Stimulated activated CD4-positive, alpha-beta T cell treated with anti-CD3 and anti-CD28 coated beads, Interleukin-4, amount 100 ng/mL, for 24 hours (primary cell): ENCODE measurements at places on chromosomes 13 and 19.

- peak; percentile 37 for DNase-seq
Measured at GRCh38 chr19:2477141-2477710, 1.3 kb downstream of the GADD45B start.

DNA sequence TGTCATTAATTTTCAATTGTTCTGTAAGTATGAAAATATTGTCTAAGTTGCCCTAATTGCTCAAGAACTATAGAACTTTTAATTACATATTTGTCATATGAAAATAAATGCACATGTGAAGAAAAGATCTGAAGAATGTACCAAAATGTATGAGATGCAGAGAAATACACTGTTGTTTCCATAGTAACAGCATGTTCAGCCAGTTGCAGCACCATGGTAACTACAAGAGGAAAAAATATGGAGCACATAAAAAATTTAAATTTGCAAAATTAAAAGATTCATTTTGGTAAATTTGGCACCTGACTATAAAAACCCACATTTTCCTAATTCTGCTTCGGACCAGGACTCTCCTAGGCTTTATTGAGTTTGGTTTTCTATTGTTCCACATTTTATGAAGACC lies 1170.0 kb upstream of the MIR17HG start:
- DNase-seq, result no peak

DNA sequence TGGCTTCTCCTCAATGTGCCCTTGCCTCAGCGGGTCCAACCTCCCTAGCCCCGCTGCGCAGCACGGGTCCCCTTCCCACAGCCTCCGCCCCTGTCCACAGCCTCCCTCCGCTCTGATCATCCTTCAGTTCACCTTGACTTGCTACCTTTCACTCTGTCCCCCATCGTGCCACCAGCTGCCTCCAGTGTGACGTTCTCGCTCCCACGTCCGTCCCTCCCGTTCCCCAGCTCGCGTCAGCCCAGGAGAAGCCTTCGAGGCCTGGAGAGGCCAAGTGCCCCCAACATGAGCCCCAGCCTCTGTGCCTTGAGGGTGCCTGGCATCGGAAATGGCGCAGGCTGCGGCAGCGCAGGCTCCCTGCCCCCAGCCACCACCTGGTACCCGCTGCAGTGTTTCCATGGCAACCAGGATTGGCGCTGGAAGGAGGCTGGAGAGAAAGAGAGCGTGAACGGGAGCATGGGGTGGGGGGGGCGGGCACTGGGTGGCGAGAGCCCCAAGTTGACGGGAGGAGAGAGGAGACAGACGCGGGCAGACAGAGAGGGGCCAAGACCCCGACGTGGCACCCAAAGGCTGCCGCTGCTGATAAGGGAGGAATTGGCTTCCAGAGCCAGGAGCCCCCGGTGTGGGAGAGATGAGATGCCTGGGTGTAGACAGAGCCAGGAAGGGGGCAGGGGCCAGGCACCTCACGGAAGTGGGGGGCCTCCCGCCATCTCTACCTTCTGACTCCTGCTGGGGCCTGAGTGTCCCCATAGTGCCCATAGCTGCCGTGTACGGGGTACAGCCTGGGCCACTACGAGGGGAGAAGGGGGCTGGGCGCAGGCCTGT lies 844 bp upstream of the ASPDH start:
- DNase-seq, result no peak

DNA sequence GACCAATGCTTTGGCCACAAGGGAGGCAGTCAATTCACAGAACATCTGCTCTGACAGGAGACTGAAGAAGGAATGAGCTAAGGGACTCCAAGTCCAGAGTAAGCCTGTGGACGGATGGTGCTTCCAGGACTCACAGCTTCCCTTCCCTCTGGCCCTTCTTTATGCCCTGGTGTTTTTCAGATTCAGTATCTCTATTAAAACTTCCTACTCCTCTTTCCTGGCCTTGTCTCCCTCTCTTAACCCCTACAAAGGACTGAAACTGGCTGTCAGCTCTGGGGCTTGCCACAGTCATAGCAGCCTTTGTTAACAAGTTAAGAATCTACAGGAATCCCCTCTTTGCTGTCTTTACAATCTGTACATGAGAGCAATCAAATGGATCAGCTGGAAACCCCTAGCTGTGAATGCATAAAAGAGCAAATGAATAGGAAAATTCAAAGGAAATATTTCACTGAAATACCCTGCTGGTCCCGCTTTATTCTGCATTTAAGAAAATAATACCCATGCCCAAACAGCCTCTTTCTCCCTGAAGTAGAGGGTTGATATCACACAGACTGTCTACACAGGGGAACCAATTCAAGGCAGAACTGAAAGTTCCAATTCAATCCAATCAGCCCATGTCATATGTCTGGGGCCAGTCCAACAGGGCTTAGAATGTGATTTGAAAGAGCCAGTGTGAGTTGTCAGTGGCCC lies 192.3 kb downstream of the MZT1 start:
- DNase-seq, result no peak

- DNase-seq, result no peak
Measured at GRCh38 chr13:42883142-42883541, 101.8 kb downstream of the FAM216B start.

DNA sequence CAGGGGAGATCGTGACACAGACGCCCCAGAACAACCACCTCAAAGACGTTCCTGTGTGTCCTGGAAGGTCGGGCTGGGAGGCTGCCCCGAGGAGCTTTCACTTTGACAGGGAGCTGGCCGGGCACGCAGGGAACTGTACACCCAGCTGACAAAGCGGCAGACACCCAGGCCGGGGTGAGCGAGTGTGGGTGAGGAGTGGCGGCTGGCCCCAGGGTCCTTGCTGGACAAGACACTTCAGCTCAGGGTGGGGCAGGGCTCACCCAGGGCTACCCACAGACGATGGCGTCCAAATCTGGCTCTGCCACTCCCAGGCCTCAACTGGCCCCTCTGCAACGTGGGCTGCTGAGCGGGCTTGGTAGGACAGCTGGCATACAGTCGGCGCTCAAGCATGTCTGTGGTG lies 2.0 kb downstream of the FGF22 start:
- no peak for DNase-seq

DNA sequence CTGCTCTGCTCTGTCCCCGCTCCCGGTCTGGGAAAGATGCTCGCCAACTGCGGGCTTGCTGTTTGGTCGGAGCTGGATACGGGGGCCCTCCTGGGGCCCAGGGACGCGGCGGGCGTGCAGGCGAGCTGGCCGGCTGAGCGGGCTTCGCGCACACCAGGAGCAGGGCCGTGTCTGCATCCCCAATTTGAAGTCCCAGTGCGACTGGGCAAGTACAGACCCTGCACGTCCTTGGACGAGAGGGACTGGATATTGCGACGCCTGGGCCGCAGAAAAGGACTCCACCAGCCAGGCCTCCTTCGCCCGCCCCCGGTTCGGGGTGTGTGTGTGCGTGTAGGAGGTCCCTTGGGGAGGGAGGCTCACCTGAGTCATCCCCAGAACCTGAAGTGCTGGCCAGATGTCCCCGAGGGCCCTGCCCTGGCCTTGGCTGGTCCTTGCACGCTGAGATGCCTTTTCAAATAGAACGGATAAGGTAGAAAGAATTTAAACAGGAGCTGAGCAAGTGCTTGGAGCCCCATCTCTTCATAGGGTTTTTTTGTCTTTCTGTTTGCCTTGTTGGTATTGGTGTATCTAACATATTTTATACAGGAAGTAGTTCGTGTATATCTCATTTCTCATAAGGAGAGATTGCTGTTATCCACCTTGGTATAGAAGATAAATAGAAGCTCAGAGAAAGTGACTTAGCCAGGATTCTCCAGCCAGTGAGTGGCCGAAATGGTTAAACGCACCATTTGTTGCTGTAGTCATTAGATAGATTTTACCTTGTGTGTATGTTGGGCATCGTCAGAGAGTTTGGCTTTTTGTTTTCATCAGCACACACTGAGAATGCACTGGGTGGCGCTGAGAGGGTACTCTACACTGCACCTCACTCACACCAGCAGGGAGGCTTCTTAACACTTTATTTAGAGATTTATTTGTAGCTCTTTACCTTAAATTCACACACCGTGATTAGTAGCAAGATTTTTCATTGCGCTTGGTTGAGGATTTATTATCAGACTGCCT lies 1.1 kb downstream of the NAXD start:
- peak; percentile 38 for DNase-seq

DNA sequence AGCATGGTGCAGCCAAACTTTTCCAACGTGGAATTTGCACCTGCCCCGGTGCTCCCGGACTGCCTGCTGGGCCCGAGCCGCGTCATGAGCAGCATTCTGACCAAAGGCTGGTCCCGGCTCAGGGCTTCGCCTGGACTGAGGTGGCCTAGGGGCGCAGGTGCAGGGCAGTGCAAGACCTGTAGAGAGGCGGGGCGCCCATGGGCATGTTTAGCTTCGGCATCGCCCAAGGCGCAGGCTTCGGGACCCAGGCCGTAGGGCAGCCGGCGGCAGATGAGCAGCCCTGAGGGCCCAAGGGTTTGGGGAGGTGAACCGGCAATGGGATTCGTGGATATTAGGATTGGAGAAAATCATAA lies 23.8 kb downstream of the LRFN3 start:
- DNase-seq, result no peak

DNA sequence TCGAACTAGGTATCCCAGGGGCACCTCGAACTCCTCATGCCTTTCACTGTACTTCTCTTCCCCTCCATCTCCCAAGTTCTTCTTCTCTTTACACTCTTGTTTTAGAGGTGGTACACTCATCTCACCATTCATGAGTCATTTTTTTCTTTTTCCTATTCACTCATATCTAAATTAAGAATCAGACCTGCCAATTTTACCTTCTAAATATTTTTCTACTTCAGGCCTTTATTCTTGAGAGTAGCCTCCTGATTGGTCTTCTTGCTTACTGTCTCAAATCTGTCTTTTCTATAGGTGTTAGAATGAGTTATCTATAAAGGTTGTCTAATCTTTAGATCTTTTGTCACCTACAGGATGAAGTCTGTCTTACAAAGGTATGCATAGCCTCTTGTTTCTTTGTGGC lies 20.7 kb downstream of the TDRD3 start:
- no peak for DNase-seq

- no peak for DNase-seq
Measured at GRCh38 chr19:38726284-38726673, 18.0 kb downstream of the CAPN12 start.

DNA sequence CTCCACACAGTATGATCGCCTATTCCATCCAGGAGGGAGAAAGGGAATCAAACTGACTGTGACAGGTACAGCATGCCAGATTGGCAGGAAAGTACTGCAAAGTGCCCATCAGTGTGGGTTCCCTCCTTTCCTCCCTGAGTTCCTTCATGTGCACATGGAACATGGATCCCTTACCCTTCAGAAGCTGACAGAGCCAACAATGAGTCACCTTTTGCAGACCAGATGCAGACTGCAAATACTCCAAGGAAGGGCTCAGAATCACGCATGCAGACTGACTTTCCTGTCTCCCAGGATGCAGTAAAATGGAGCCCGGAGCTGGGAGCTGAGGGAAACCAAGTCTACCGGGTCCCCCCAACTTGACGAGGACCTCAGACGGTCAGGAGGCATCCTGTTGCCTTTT lies 41.8 kb downstream of the SACS start:
- no peak for DNase-seq

DNA sequence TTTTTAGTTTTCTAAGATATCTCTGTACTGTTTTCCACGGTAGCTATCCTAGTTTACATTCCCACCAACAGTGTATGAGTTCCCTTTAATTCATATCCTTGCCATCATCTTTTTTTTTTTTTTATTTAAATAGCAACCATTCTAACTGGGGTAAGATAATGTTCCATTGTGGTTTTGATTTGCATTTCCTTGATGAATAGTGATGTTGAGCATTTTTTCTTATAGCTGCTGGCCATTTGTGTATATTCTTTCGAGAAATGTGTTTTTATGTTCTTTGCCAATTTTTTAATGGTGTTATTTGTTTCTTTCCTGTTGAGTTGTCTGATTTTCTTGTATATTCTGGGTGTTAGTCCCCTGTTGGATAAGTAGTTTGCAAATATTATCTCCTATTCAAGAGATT lies 454.8 kb downstream of the DACH1 start:
- DNase-seq, result no peak

DNA sequence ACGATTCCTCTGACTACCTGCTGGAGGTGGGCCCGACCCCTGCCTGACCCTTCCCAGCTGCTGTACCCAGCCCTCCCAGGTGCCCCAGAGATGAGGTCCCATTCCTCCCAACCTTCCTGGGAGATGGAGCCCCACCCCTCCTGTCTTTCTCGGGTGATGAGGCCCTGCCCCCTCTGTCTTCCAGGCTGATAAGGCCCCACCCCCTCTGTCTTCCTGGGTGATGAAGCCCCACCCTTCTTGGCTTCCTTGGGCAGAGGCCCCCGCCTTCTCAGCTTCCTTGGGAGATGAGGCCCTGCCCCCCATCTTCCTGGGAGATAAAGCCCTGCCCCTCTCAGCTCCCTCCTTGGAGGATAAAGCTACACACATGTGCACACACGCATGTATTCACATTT lies 47.9 kb downstream of the CERS4 start:
- no peak for DNase-seq

DNA sequence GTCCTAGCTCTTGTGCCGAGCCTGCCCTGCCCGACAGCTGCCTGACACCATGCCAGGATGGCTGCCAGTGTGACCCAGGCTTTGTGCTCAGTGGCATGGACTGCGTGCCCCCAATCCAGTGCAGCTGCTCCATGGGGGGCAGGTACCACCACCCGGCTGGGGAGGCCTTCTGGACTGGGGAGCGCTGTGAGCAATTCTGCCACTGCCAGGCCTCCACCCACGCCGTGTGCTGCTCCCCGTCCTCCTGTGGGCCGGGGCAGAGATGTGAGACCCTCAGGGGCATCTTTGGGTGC lies 9.4 kb upstream of the FXYD3 start:
- no peak for DNase-seq

- DNase-seq, result no peak
Measured at GRCh38 chr13:21060338-21061028, 903 bp downstream of the LATS2 start.

DNA sequence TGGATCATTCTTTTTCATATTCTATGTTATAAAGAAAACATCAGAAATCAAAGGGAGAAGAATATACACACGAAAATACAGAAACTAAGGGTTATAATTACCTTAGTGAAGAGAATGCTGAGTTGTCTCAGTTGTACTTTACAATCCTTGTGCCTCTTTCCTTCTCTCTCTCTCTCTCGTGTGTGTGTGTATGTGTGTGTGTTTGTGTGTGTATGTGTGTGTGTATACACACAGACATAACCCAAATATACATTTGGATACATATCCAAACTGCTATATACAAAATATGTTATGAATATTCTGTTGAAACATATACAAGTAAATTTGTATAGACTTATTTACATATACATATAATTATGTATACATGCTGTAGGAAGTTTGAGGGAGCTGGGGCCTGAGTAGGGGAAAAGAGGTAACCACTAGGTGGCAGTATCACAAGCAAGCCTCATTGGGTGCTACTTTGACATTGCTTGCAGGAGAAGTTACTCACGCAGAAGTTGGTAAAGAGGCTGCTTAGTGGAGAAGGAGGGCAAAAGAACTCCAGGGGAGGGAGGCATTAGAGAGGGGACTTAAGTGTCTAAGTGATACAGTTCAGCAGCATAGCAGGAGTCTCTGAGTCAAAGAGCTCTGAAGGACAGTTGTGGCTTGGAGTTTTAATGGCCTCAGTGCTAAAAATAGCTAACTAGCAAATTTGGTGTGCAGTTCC lies 465.1 kb upstream of the PCDH20 start:
- no peak for DNase-seq

DNA sequence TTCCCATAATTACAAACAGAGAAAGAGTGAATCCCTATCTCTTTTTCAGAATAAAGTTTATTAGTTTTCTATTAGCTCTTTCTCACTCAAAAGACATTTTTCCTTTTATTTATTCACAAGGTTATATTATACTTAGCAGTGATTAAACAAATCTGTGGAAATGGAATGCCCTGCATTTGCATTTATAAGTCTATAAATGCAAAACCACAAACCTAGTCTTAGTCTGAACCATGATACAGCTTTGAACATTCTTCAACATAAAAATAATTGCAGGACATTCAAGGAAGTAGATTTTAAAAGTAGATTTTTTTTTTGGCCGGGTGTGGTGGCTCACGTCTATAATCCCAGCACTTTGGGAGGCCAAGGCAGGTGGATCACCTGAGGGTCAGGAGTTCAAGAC lies 8.3 kb downstream of the XPO4 start:
- no peak for DNase-seq
